Activated naive CD8-positive, alpha-beta T cell treated with anti-CD3 and anti-CD28 coated beads, Interleukin-2, amount 50 U/mL, for 16 hours (primary cell): ENCODE measurements at places on chromosomes 1 and 21.

- no peak for DNase-seq
Measured at GRCh38 chr1:48450505-48450904, 21.5 kb downstream of the SPATA6 start.

- no peak for DNase-seq
Measured at GRCh38 chr21:31157756-31158155, 119.5 kb upstream of the KRTAP19-8 start.

- DNase-seq: no peak
Measured at GRCh38 chr21:36282568-36283230, 37.3 kb upstream of the MORC3 start.

- DNase-seq: no peak
Measured at GRCh38 chr1:54571803-54572541, 23.9 kb downstream of the ACOT11 start.

GRCh38 chr1:225911191-225912130 lies 12.6 kb downstream of the PYCR2 start:
- DNase-seq: peak; percentile 31

DNA sequence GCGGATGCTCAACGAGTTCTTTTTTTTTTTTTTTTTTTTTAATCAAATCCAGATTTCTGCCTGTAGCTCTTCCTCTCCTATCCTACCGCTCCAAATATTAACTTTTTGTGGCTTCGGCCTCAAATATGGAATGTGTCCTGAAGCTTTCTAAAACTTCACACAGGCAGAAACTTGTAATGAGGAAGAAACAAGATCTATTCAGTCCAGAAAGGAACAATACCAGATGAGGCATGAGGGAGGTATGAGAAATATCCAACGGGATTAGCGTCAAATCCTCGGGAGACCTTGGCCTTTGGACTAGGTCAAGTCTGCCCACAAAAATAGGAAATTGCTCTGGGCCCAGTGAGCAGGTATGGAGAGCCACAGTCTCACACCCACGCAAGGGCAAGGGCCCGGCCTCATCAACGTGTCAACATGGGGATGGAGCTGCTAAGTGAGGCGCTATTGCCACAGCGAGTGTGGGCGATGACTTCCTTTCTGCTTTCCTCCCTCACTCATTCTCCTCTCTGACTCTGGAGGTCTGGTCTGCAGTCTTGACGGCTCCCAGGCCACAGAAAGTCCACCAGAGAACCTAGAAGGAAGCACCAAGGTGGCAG lies 66.6 kb downstream of the BCAR3 start:
- no peak for DNase-seq

GRCh38 chr1:236502972-236503639 lies 20.7 kb upstream of the LGALS8 start:
- no peak for DNase-seq

DNA sequence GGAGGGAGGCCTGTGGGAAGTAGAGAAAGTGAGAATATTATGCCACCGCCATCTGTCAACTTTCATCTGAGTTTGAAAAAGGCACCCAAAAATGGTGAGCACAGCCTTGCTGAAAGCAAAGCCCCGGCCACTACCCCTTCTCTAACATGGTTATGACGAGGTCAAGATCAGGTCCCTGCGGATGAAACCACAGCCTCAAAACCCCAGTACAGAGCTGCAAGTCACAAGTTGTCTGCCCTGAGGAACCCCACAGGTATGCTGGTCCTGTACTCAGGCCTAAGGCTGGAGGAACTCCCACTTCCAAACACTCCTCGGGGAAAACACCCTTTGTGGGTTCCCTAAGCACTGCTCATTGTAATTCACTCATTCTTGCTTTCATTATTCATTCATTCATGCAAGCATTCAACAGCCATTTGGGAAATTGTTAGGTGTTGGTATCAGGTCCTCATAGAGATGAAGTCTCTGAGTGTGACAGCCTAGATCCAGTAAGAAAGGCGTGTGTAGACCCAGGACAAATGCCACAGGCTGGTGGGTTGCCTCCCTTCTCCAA lies 216.6 kb upstream of the EDN2 start:
- DNase-seq: no peak

DNA sequence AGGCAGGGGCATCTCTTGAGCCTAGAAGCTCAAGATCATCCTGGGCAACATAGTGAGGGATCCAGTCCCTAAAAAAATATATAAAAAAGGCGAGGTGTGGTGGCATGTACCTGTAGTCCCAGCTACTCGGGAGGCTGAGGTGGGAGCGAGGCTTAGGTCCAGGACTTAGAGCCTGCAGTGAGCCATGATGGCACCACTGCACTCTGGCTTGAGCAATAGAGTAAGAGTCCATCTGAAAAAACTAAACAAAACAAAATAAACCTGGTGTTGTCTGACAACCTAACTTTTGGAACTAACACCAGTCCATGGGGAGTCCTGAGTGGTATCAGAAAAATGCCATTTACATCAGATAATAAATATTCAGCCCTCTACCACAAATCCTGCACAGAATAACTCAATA lies 110.1 kb upstream of the NRIP1 start:
- DNase-seq: no peak

DNA sequence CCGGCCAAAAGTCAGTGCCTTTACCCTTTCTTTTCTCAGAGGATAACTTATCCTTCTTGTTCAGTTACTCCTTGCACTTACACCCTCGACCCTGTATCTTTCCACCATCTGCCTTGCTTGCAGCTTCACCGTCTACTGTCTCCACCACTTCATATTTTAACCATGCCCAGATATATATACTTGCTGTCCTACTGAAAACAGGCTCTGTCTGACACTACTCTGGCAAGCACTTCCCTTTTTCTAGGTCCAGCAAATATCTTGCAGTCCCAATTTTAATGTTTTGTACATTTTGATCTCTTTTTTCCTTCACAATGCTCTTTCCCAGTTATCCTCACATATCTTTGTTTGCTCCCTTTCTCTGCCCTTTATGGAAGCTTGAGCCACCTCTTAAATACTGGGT lies 308.6 kb downstream of the TPR start:
- DNase-seq: no peak

GRCh38 chr1:156033011-156033410 lies 12.3 kb upstream of the SSR2 start:
- DNase-seq: no peak

GRCh38 chr1:94660994-94661393 lies 119.4 kb upstream of the F3 start:
- DNase-seq: no peak

GRCh38 chr1:95888941-95889390 lies 655.0 kb downstream of the RWDD3 start:
- DNase-seq: no peak

GRCh38 chr1:100530880-100531487 lies 7.0 kb upstream of the GPR88 start:
- no peak for DNase-seq

DNA sequence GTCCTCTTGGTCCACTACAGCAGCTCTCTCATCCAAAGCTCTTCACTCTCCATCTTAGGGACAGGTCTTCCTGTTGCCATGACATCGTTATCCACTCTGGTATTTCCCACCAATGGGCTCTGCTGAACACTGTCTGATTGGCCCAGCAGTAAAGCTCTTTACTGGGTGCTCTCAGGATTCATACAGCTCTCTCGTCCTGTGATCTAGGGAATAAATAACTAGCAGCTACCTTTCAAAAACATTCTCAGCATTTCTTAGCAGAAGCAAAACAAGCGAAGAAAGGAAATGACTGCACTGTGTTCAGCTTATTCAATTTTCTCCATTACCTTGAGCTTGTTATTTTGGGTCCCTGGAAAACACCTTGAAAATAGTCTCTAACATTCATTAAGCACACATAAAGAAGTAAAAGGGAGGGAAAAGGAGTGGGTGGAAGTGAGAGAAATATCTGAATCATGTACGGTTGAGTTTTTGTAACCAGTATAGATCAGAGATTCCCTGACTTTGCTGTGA lies 163.4 kb upstream of the SGIP1 start:
- no peak for DNase-seq

- no peak for DNase-seq
Measured at GRCh38 chr1:22021061-22021460, 19.6 kb downstream of the CELA3A start.

DNA sequence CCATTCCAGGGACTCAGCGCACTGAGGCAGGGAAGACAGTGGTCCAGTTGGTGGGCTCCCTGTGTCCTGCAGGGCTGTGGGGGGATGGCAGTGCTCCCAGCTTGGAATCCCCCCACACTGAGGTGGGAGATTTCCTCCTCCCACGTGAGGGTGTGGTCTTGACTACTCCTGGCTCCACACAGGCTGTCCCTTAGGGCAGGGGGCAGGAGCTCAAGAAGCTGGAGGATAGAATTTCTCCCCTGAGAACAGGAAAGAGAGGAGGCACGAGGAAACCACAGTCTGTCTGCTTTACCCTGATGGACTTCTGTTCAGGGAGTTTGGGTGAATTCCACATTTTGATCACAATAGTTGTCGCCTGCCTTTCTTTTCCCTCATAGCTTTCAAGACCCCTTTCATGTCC lies 62.1 kb downstream of the CACNA1E start:
- no peak for DNase-seq

- no peak for DNase-seq
Measured at GRCh38 chr1:113917400-113918082, 11.6 kb upstream of the HIPK1 start.

GRCh38 chr1:216420746-216421145 lies 2.5 kb downstream of the USH2A start:
- DNase-seq: no peak
